ENCODE measurements at places on chromosomes 4 and X. TPM values are rescaled to one million over a fixed set of nuclear protein-coding genes. Genes with fewer than 3 reads are reported as not detected.

PGK1 gene
- 70.8 TPM for total RNA-seq

SATL1 gene
- total RNA-seq: not detected

CXorf49 gene
- total RNA-seq: not detected

DMD gene
- 34.6 TPM for total RNA-seq

SFRP2 gene
- 136 TPM for total RNA-seq

HOPX gene
- total RNA-seq: 0.43 TPM

FDCSP gene
- total RNA-seq: not detected

TKTL1 gene
- not detected for total RNA-seq

NLGN3 gene
- 0.31 TPM for total RNA-seq

- H3K36me3 ChIP-seq: peaks cover 16% of the 10 kb centered on the region
- no peak overlapping the region for H3K4me3 ChIP-seq
- H3K4me1 ChIP-seq: no peaks in the 10 kb centered on the region
Observed at GRCh38 chr4:140621161-140621560, 52.4 kb upstream of the UCP1 start.

- no peak overlapping the region for H3K4me3 ChIP-seq
- H3K36me3 ChIP-seq: no peaks in the 10 kb centered on the region
- no peak overlapping the region for H3K27ac ChIP-seq
- no peaks in the 10 kb centered on the region for H3K4me1 ChIP-seq
Observed at GRCh38 chrX:110671068-110671803, 124.4 kb downstream of the CHRDL1 start.

GRCh38 chr4:164596318-164596878 is 157.5 kb upstream of the SMIM31 start:
- no peaks in the 10 kb centered on the region for H3K4me1 ChIP-seq
- no peaks in the 10 kb centered on the region for H3K36me3 ChIP-seq
- H3K4me3 ChIP-seq: no peak overlapping the region
- no peak overlapping the region for H3K27ac ChIP-seq
- no peaks in the 10 kb centered on the region for H3K27me3 ChIP-seq

- H3K4me3 ChIP-seq: no peak overlapping the region
- H3K4me1 ChIP-seq: no peaks in the 10 kb centered on the region
- H3K36me3 ChIP-seq: no peaks in the 10 kb centered on the region
- H3K27ac ChIP-seq: no peak overlapping the region
Observed at GRCh38 chr4:111506706-111507105, 638.5 kb upstream of the FAM241A start.

GRCh38 chr4:36675436-36675835 is 394.0 kb downstream of the DTHD1 start:
- H3K4me3 ChIP-seq: no peak overlapping the region
- DNase-seq: no peak
- H3K4me1 ChIP-seq: no peaks in the 10 kb centered on the region
- H3K27ac ChIP-seq: no peak overlapping the region
- no peaks in the 10 kb centered on the region for H3K36me3 ChIP-seq

DNA sequence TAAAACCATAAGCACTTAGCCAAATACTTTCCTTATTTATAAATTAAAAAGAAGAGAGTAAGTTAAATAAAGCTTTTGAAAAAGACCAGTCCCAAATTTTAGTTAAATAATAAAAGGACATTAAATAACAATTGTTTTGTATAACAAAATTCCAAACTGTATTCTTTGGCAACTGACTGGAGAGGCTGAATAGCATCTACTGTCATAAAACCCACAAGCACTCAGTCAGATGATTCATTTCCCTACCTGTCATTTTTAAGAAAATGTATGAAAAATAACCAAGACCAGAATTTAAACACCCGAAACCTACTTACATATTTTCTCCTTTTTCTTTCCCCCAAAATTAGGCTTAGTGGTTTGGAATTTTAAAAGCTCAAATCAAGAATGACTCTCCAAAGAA is 32.5 kb upstream of the SMIM10L2A start:
- H3K4me1 ChIP-seq: no peaks in the 10 kb centered on the region
- H3K4me3 ChIP-seq: no peak overlapping the region
- no peaks in the 10 kb centered on the region for H3K27me3 ChIP-seq
- no peak overlapping the region for H3K27ac ChIP-seq
- no peak for DNase-seq

- H3K27me3 ChIP-seq: no peaks in the 10 kb centered on the region
- no peaks in the 10 kb centered on the region for H3K36me3 ChIP-seq
- H3K4me1 ChIP-seq: no peaks in the 10 kb centered on the region
- H3K4me3 ChIP-seq: no peak overlapping the region
- H3K27ac ChIP-seq: no peak overlapping the region
Observed at GRCh38 chr4:53141308-53141707, 224.6 kb downstream of the SCFD2 start.

- H3K36me3 ChIP-seq: no peaks in the 10 kb centered on the region
- H3K27me3 ChIP-seq: no peaks in the 10 kb centered on the region
- H3K4me3 ChIP-seq: no peak overlapping the region
- H3K4me1 ChIP-seq: no peaks in the 10 kb centered on the region
Observed at GRCh38 chrX:117957128-117957527, 159.5 kb downstream of the KLHL13 start.

- H3K27me3 ChIP-seq: no peaks in the 10 kb centered on the region
- DNase-seq: peak; percentile 21
- H3K36me3 ChIP-seq: no peaks in the 10 kb centered on the region
- H3K4me1 ChIP-seq: no peaks in the 10 kb centered on the region
- H3K4me3 ChIP-seq: no peak overlapping the region
Observed at GRCh38 chrX:10054396-10054795, 87.2 kb downstream of the CLDN34 start.

- H3K4me1 ChIP-seq: no peaks in the 10 kb centered on the region
- H3K27me3 ChIP-seq: no peaks in the 10 kb centered on the region
- H3K27ac ChIP-seq: no peak overlapping the region
- DNase-seq: no peak
Observed at GRCh38 chr4:119526786-119527550, 101.6 kb downstream of the PDE5A start.

DNA sequence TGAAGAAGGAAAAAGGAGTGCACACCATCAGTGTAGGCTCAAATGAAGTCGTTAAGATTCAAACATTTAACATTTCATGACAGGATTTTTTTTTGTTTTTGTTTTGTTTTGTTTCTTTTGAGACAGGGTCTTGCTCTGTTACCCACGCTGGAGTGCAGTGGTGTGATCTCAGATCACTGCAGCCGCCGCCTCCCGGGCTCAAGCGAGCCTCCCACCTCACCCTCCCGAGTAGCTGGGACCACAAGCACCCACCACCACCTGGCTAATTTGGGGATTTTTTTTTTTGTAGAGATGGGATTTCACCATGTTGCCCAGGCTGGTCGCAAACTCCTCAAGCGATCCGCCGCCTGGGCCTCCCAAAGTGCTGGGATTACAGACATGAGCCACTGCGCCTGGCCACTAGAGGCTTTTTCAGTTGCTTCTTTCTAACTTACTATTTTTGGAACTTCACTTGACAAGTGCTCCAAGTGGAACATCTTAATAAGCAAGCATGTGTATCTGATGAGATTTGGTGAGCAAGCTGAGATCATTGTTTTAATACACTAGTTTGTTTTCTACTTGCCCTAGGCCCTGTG is 78.9 kb upstream of the CNKSR2 start:
- peaks cover 5% of the 10 kb centered on the region for H3K27me3 ChIP-seq
- no peaks in the 10 kb centered on the region for H3K4me1 ChIP-seq
- no peaks in the 10 kb centered on the region for H3K36me3 ChIP-seq
- H3K27ac ChIP-seq: no peak overlapping the region

DNA sequence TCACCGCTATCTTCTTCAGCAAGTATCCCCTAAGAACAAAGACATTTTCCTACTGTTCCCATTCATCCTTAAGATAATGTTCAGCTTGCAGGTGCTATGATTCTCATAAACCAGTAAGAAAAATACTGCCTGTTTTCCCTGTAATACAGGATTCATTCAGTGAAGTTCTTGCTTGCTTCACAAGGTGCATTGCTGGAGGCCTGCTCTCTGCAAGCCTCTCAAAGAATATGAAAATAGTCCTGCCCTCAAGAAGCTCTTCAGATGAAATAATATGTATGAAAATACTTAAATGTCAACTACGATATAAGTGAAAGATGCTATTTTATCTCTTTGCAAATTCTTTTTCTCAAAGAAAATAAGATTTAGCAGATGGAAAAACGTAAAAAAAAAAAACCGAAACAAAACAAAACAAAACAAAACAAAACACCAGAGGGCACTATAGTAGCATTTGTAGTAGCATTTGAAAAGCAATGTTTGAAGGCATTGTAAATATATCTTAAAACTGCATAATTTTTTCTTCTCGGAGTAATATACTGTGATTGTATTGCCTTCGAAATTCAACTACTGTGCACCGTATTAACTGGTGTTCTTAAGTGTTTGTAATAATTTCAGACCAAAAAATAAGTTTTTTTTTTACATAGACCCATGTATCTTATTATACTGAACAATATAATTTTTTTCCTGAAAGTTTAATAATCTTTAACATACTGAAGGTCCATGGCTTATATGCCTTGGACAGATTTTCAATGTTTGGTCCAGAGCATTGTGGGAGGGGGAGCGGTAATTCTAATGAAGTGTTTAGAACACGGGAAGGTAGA is 26.0 kb downstream of the ADH4 start:
- H3K27ac ChIP-seq: no peak overlapping the region
- H3K36me3 ChIP-seq: no peaks in the 10 kb centered on the region
- H3K4me1 ChIP-seq: peaks cover 9% of the 10 kb centered on the region
- H3K27me3 ChIP-seq: no peaks in the 10 kb centered on the region

- no peaks in the 10 kb centered on the region for H3K36me3 ChIP-seq
- no peak overlapping the region for H3K27ac ChIP-seq
- no peak for DNase-seq
- no peaks in the 10 kb centered on the region for H3K4me1 ChIP-seq
Observed at GRCh38 chr4:61397174-61397573, 197.0 kb downstream of the ADGRL3 start.

DNA sequence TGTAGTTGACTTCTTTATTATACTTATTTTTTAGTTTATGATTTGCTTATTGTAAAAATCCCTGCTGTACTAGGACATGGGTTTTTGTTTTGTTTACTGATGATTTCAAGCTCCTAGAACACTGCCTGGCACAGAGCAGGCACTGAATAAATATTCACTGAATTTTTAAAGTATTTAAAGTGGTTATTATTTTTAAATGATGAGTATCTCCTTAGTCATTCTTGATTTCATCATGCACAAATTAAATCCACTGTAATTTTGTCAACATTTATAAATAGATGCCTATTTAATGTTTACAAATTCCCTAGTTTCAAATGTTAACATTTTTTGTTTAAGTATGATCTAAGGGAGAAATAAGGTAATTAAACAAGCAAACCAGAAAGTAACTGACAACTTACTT is 367.9 kb upstream of the SLIT2 start:
- no peaks in the 10 kb centered on the region for H3K27me3 ChIP-seq
- no peaks in the 10 kb centered on the region for H3K4me1 ChIP-seq
- DNase-seq: no peak
- H3K36me3 ChIP-seq: no peaks in the 10 kb centered on the region
- H3K4me3 ChIP-seq: no peak overlapping the region
- H3K27ac ChIP-seq: no peak overlapping the region

- no peak overlapping the region for H3K4me3 ChIP-seq
- no peak for DNase-seq
- no peaks in the 10 kb centered on the region for H3K36me3 ChIP-seq
Observed at GRCh38 chr4:125268068-125268755, 46.5 kb upstream of the FAT4 start.

GRCh38 chr4:62474802-62475201 is 1274.7 kb downstream of the ADGRL3 start:
- DNase-seq: no peak
- no peak overlapping the region for H3K4me3 ChIP-seq
- no peaks in the 10 kb centered on the region for H3K4me1 ChIP-seq
- no peaks in the 10 kb centered on the region for H3K36me3 ChIP-seq
- no peak overlapping the region for H3K27ac ChIP-seq

DNA sequence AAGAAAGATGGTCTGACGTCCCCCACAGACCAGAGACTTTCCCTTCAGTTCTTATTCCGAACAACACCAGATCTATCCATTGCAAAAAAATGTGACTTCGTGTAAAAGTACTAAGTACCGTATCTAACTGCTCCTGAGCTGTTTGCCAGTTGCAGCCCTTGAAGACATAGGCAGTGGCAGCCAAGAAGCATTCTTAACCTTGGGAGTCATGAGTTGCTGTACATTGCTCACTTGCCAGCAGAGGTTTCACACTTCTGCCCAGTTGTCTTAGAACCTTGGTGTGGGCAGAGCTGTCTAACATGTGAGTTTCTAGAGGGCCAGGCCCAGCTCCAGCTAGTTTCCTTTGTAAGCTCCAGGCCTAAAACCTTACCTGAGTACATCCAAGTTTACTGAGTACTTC is 10.5 kb upstream of the CHRDL1 start:
- no peaks in the 10 kb centered on the region for H3K36me3 ChIP-seq
- H3K4me1 ChIP-seq: no peaks in the 10 kb centered on the region
- H3K27me3 ChIP-seq: no peaks in the 10 kb centered on the region
- no peak overlapping the region for H3K4me3 ChIP-seq
- H3K27ac ChIP-seq: no peak overlapping the region

GRCh38 chr4:54487491-54487890 is 170.3 kb upstream of the KIT start:
- H3K27ac ChIP-seq: no peak overlapping the region
- no peaks in the 10 kb centered on the region for H3K4me1 ChIP-seq
- no peaks in the 10 kb centered on the region for H3K27me3 ChIP-seq
- no peaks in the 10 kb centered on the region for H3K36me3 ChIP-seq

- H3K36me3 ChIP-seq: no peaks in the 10 kb centered on the region
- DNase-seq: no peak
- H3K4me3 ChIP-seq: no peak overlapping the region
Observed at GRCh38 chr4:7767966-7768365, 171.7 kb downstream of the AFAP1 start.

DNA sequence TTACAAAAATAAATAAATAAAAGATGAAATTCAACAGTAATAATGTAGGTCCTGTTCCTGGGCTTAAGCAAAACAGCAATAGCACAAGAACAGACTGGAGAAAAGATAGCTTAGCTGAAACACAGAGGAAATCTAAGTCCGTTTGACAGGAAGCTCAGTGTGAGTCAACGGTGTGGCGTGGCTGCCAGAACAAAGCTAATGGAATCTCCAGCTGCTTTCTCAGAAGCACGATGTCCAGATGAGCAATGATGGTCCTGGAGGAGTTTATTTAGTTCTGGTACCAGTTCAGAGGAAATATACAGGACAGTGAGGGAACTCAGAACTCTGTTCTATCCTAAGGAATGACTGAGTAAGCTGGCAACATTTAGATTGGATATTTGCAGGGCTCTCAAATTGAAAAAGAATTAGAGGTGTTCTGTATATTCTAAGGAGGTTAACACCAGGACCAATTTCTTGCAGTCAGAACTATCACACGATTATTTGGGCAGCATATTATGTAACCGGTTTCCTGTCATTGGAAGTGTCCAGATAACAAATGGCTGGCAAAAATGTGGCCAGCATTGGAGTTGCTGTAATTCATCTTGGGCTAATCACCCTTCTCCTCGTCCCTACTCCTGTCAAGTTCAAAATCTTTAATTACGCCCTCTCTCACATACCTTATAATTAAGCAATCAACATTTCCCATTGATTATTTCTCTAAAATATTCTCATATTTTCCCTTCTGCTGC is 12.7 kb downstream of the GAB3 start:
- DNase-seq: no peak
- H3K4me3 ChIP-seq: no peak overlapping the region
- no peak overlapping the region for H3K27ac ChIP-seq
- H3K4me1 ChIP-seq: no peaks in the 10 kb centered on the region
- no peaks in the 10 kb centered on the region for H3K27me3 ChIP-seq

GRCh38 chr4:118842055-118842454 is 6.1 kb upstream of the SEC24D start:
- H3K27ac ChIP-seq: no peak overlapping the region
- H3K36me3 ChIP-seq: no peaks in the 10 kb centered on the region
- H3K4me3 ChIP-seq: no peak overlapping the region
- DNase-seq: no peak
- H3K4me1 ChIP-seq: no peaks in the 10 kb centered on the region

GRCh38 chrX:136106920-136107528 is 40.3 kb upstream of the FHL1 start:
- no peaks in the 10 kb centered on the region for H3K4me1 ChIP-seq
- no peak overlapping the region for H3K4me3 ChIP-seq
- no peaks in the 10 kb centered on the region for H3K27me3 ChIP-seq
- no peak overlapping the region for H3K27ac ChIP-seq
